NCI-H1930 (cell line): ENCODE measurements at places on chromosomes 7 and 10.
A peak's percentile ranks its signal among the peaks of the same experiment; 100 is the strongest.

DNA sequence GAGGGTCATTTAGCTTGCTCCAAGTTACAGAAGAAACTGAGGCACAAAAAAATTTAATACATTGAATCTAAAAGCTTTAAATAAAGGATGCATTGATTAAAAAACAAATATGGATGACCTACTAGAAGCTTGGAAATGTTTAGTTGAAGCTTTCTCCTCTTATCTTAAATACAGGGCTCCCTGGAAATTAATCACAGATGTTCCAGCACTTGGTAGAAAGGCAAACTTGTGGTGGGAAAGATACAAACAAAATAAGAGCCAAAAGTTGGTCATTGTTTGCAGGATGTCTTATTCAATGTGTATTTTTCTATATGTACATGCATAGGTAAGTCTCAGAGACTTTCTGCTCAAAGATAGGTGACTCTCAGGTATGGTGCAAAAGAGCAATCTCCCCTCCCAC is 40.7 kb upstream of the LYZL1 start:
- no peak for DNase-seq

DNA sequence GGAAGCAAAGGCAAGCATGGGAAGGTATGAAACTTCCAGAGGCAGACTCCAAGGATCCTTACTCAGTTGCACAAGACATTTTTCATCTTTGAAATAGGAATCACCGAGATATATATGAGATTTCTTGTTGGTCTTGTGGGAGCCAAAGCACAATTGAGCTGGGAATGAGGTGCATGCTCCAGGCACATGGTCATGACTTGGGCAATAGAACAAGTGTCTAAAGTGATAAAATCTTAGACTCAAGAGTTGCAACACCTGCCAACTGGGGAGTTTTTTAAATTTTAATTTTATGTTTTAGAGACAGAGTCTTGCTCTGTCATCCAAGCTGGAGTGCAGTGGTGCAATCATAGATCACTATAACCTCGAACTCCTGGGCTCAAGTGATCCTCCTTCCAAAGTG is 169.5 kb upstream of the ADCY1 start:
- DNase-seq: no peak

GRCh38 chr10:109882251-109883057 is 40.9 kb downstream of the XPNPEP1 start:
- no peak for DNase-seq

GRCh38 chr10:71765906-71766716 is 7.2 kb downstream of the VSIR start:
- no peak for DNase-seq

DNA sequence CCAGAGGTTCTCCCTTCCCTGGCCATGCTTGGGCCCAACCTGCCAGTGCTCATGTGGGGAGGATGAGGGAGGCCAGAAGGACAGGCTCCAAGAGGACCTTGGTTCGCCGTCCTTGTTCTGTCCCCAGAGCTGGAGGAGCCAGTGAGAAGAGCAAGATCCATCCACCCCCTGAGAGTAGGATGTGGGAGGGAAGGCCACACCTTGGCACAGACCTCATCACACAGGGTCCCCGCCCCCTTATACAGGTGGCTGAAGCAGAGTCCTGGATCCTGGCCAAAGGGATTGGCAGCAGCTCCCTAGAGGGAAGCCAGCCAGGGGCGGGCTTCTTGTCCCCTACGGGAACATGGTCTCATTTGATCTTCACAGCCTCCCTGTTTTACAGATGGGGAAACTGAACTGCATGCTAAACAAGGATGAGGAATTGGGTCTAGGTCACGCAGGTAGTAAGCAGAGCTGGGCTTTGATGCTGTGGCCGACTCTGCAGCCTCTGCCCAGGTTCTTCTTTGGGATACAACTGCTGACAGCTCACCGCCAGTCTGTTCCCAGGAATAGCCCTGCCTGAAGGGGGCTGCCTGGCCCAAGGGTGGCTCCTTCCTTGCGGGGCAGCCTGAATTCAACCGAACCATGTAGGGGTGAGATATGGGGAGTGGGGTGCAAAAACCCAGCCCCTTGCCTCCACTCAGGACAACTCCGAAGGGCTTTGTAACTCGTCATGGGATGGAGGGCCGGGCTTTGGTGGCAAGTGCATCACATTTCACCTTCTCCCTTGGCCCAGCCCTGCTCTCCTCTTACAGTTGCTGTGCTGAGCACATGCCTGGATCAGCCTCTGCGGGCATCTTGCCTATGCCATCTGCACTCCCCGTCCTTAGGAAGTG is 62.2 kb upstream of the KDM7A start:
- no peak for DNase-seq

DNA sequence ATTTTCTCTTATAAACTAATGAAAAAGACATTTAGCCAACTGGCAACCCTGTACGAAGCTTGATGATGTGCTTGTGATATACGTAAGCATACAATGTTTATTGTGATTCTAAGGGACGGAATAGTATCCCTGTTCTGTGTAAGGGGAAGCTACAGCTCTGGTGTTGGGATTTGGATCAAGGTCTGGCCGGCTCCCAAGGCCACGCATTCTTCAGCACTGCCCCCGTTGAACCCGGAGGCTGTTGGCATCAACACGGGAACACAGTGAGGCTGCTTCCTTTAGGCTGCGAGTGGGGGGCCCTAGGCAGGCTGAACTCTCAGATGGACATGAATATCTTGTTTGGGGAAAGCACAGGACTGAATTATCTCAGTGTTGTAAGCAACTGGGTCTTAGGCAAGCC is 180.6 kb downstream of the CAMK1D start:
- DNase-seq: no peak

DNA sequence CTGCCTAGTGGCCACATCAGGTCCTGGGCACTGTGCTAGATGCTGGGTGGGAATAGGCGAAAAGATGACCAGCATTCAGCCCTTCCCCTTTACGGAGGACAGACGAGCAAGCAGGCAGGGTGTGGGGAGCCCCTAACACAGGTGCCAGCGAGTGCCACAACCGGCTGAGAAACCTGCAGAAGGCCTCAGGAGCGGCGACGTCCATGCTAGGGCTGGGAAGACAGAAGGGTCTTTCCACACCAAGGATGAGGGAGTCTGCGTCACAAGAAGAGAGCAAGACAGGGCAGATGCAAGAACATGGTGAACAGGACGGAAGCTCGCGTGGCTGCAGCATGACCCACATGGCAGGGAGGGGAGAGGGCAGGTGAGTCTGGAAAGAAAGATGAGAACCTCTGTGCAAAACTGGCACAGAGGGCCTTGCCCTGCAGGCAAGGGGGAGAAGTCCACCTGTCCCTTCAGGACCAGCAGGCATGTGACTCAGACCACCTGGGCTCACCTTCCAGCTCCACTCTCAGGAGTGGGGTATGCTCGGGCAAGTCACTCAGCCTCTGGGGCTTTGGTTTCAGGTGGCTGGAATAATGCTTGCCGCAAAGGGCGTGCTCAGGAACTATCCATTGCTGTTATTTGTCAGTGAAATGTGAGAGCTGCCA is 36.6 kb downstream of the KCNH2 start:
- DNase-seq: no peak

GRCh38 chr10:122435212-122435827 is 19.1 kb upstream of the ARMS2 start:
- DNase-seq: peak; percentile 2

DNA sequence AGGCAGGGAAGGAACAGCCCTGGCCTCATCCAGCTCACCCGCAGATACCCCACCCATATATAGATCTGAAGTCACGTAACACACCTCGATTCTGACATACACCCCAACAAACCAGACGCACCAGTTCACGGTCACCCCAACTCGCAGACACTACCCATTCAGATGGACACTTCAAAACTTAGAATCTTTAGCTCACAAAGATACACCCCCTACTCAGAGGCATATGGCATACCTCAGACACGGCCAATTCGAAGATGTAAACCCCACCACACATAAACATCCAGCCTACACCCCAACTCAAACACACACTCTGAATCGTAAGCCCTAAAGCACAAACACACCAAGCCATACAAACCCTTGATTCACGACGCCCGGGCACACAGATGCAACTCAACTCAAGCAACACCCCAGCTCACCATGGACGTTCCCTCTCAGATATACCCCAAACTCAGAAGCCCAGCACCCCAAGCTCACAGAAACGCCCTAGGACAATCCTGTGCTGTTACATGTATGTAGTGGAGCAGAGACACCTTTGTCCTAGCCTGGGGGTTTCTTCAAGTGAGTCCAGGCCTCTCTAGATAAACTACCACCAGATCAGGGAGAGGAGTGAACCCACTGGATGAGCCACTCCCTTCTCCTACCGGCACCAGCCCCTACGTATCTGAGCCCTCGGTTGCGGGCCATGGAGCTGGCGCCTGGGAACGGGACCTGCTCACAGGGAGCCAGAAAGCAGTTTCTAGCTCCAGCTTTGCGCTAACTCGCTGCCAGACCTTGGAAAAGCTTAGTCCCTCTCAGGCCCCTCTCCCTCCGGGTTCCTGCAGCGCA is 8.8 kb downstream of the PSD start:
- no peak for DNase-seq

GRCh38 chr7:151679071-151679708 is 159.5 kb upstream of the RHEB start:
- no peak for DNase-seq

- no peak for DNase-seq
These were observed 57.0 kb downstream of the MCMBP start for GRCh38 chr10:119815671-119816070.

GRCh38 chr10:104472957-104473745 is 119.5 kb downstream of the CFAP58 start:
- DNase-seq: no peak

GRCh38 chr10:12322583-12323131 is 26.7 kb upstream of the CAMK1D start:
- no peak for DNase-seq

GRCh38 chr7:70953331-70953741 is 178.6 kb upstream of the GALNT17 start:
- no peak for DNase-seq

- no peak for DNase-seq
These were observed 40.5 kb upstream of the SAMD8 start for GRCh38 chr10:75070961-75071428.

DNA sequence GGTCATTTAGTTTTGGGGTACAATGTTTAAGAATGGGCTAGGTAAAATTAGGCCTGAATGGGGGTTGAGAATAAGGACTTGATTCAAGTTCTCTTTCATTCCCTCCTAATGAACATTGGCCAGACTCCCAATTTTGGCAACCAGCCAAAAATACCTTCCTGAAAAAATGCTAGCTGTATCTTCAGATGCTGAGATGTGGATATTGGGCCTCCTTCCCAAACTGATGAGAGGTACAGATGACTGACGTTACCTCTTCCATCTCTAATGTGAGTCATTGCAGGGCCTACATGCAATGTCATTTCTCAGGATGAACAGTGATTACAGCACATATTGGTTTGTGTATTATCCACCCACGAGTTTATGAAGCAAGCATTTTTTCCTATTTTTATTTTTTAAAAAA is 151.6 kb downstream of the SND1 start:
- no peak for DNase-seq

- DNase-seq: no peak
These were observed 144.0 kb upstream of the PPP1R3A start for GRCh38 chr7:114062810-114063209.

- no peak for DNase-seq
These were observed 120.6 kb downstream of the TMEM26 start for GRCh38 chr10:61332581-61332980.

DNA sequence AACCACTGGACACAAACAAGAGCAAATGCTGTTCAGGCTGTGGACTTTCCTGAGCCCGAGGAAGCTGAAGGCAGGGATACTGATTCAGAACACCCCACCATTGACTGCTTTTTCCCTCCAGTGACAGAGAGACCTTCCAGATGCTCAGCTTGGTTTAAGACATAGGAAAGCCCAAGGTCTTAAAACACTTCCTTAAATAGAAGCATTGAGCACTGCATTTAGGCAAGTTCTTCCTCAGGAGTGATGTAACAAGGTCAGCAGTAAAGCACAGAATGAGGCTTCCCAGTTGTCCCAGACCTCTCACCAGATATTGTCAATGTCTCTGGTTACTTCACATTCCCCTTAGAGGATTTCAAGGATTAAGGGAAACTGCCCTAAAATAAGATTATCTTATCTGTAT is 19.6 kb upstream of the CDCA7L start:
- no peak for DNase-seq

GRCh38 chr10:77890097-77890496 is 36.5 kb downstream of the DLG5 start:
- no peak for DNase-seq

- no peak for DNase-seq
These were observed 399.6 kb downstream of the DPP6 start for GRCh38 chr7:154451480-154452457.

DNA sequence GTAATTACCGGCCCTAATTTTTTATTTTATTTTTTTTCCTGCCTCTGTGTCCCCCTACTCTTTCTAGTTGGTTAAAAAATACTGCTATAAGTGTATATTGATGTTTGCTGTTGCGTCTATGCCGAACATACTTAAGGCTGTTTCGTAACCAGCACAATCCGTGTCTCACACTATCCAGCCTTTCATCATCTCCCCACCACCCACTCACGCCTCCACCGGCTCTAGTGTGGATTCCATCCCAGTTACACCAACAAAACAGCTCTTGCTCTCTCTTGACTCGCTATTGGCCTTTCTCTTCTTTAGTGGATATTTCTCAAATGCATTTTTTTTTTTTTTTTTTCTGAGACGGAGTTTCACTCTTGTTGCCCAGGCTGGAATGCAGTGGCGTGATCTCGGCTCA is 70.1 kb upstream of the CAMK1D start:
- no peak for DNase-seq

GRCh38 chr7:157662981-157663716 is 326.3 kb downstream of the DNAJB6 start:
- no peak for DNase-seq

DNA sequence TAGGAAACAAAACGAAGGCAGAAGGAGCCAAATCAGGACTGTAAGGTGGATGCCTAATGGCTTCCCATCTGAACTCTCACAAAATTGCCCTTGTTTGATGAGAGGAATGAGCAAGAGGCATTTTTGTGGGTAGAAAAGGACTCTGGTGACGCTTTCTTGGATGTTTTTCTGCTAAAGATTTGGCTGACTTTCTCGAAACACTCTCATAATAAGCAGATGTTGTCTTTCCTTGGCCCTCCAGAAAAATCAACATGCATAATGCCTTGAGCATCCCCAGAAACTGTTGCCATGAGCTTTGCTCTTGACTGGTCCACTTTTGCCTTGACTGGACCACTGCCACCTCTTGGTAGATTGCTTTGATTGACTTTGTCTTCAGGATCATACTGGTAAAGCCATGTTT is 13.5 kb downstream of the PTPN12 start:
- no peak for DNase-seq

GRCh38 chr7:140610204-140611165 is 30.1 kb downstream of the DENND2A start:
- no peak for DNase-seq

- DNase-seq: no peak
These were observed 31.5 kb downstream of the ACTA2 start for GRCh38 chr10:88920986-88921593.

GRCh38 chr10:105017691-105018090 is 376.6 kb downstream of the SORCS3 start:
- DNase-seq: no peak
